Chondrocyte (in vitro differentiated cells): ENCODE measurements at places on chromosomes 16 and 17. TPM values are rescaled to one million over a fixed set of nuclear protein-coding genes. Genes with fewer than 3 reads are reported as not detected.
A peak's percentile ranks its signal among the peaks of the same experiment; 100 is the strongest.

DNA sequence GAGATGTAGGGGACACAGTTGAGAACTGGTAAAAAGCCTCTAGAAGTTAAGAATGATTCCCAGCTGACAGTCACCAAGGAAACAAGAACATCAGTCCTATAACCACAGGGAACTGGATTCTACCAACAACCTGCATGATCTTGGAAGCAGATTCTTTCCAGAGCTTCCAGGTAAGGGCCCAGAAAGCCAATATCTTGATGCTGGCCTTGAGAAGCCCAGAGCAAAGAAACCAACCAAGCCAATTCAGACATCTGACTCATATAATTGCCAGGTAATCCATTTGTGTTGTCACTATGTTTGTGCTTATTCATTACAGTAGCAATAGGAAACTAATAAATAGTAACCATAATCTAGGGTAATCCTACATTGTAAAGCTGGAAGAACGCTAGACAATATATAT lies 81.6 kb downstream of the CACNG1 start:
- DNase-seq, result no peak
- peaks cover 9% of the 10 kb centered on the region for H3K36me3 ChIP-seq
- no peaks in the 10 kb centered on the region for H3K27me3 ChIP-seq
- peaks cover 20% of the 10 kb centered on the region for H3K4me1 ChIP-seq

Gene ALOXE3
- total RNA-seq, result 0.12 to 0.13 TPM (median 0.12 TPM) in 3 replicates

- peaks cover 20% of the 10 kb centered on the region for H3K27me3 ChIP-seq
- DNase-seq, result no peak
- no peaks in the 10 kb centered on the region for H3K4me1 ChIP-seq
- H3K27ac ChIP-seq, result no peak overlapping the region
- H3K4me3 ChIP-seq, result no peak overlapping the region
- no peaks in the 10 kb centered on the region for H3K36me3 ChIP-seq
Measured at GRCh38 chr16:67383284-67383683, 10.0 kb downstream of the TPPP3 start.

GRCh38 chr17:31595076-31595475 lies 203.6 kb downstream of the RAB11FIP4 start:
- DNase-seq, result peak; percentile 5
- no peaks in the 10 kb centered on the region for H3K27me3 ChIP-seq
- no peak overlapping the region for H3K4me3 ChIP-seq
- H3K27ac ChIP-seq, result peak overlapping the region; percentile 93

GRCh38 chr17:80664217-80664790 lies 119.7 kb downstream of the RPTOR start:
- no peak overlapping the region for H3K27ac ChIP-seq
- no peak overlapping the region for H3K4me3 ChIP-seq
- no peaks in the 10 kb centered on the region for H3K36me3 ChIP-seq
- DNase-seq, result no peak
- peaks cover 16% of the 10 kb centered on the region for H3K4me1 ChIP-seq
- no peaks in the 10 kb centered on the region for H3K27me3 ChIP-seq

Gene PRR15L
- total RNA-seq, result not detected in 3 replicates
